ENCODE measurements at places on chromosomes 7 and 10. TPM values are rescaled to one million over a fixed set of nuclear protein-coding genes. Genes with fewer than 3 reads are reported as not detected.

CDK14 gene
- 0.40 TPM for total RNA-seq

GRCh38 chr7:134473861-134474291 is 15.0 kb upstream of the AKR1B1 start:
- DNase-seq: no peak
- H3K4me3 ChIP-seq: no peak overlapping the region
- H3K27me3 ChIP-seq: no peaks in the 10 kb centered on the region
- H3K27ac ChIP-seq: no peak overlapping the region
- no peaks in the 10 kb centered on the region for H3K36me3 ChIP-seq

DNA sequence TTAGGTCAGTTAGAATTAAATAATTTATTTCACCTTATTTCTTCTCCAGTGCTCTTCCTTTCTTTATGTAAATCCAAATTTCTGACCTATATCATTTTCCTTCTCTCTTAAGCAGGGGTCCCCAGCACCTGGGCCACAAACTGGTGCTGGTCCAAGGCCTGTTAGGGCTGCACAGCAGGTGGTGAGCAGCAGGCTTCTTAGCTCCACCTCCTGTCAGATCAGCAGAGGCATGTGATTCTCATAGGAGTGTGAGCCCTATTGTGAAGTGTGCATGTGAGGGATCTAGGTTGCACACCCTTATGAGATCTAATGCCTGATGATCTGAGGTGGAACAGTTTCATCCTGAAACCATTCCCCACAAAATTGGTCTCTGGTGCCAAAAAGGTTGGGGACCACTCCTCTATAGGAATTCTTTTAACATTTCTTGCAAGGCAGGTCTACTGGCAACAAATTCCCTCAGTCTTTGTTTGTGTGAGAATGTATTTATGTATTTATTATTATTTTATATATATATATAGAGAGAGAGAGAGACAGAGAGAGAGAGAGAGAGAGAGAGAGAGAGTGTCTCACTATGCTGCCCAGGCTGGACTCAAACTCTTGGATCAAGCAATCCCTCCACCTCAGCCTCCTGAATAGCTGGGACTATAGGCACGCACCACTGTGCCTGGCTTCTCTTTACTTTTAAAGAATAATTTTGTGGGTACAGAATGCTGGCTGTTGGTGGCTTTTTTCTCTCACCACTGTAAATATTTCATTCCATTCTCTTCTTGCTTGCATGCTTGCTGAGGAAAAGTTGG is 4.3 kb upstream of the ABCC2 start:
- no peak for DNase-seq
- H3K27me3 ChIP-seq: no peaks in the 10 kb centered on the region
- no peak overlapping the region for H3K4me3 ChIP-seq
- no peak overlapping the region for H3K27ac ChIP-seq
- peaks cover 4% of the 10 kb centered on the region for H3K4me1 ChIP-seq

PRF1 gene
- 0.80 TPM for total RNA-seq

DNA sequence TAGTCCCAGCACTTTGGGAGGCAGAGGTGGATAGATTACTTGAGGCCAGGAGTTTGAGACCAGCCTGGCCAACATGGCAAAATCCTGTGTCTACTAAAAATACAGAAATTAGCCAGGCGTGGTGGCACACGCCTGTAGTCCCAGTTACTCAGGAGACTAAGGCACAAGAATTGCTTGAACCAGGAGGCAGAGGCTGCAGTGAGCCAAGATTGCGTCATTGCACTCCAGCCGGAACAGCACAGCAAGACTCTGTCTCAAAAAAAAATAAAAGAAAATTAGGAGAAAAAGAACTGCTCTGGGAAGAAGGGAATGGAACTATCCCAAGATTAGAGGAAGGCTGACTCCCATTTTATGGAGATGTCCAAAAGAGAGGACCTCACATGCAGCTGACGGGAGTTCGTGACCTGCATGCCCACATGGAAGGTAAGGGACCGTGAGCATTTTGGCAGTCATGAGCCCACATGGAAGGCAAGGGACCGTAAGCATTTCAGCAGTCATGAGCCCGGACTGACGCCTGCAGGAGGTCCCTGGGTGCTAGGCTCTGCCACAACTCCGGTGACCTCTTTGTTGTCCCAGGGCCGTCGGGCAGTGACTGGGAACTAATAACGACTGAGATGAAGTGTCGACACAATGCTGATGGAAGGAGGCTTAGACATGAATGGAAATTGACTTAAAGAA is 18.6 kb upstream of the GTPBP4 start:
- H3K36me3 ChIP-seq: no peaks in the 10 kb centered on the region
- H3K27me3 ChIP-seq: no peaks in the 10 kb centered on the region
- H3K27ac ChIP-seq: no peak overlapping the region
- H3K4me1 ChIP-seq: peaks cover 3% of the 10 kb centered on the region

GRCh38 chr7:129292861-129293260 is 68.0 kb downstream of the AHCYL2 start:
- no peaks in the 10 kb centered on the region for H3K36me3 ChIP-seq
- no peaks in the 10 kb centered on the region for H3K4me1 ChIP-seq
- H3K27me3 ChIP-seq: no peaks in the 10 kb centered on the region
- H3K4me3 ChIP-seq: no peak overlapping the region

DNA sequence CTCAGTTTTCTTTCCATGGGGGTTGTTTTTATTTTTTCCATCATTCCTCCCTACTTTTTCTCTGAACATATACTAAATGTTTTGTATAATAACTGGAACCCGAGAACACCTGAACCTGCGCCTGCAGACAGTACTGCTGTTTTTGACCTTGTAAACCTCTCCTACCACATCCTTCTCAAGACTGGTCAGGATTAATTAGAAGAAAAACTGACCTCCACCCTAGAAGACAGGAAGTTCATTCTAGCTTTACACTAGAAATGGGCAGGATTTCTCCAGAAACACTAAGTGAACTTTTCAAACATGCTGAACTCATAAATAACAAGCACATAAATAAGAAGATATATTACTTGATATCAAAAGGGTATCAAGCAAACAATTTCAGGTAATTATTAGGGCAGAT is 751 bp upstream of the HYCC1 start:
- H3K36me3 ChIP-seq: no peaks in the 10 kb centered on the region
- H3K27me3 ChIP-seq: peaks cover 14% of the 10 kb centered on the region
- H3K4me1 ChIP-seq: peaks cover 12% of the 10 kb centered on the region
- no peak for DNase-seq
- H3K27ac ChIP-seq: no peak overlapping the region
- no peak overlapping the region for H3K4me3 ChIP-seq

GRCh38 chr10:119348106-119348505 is 140.7 kb downstream of the GRK5 start:
- H3K27ac ChIP-seq: no peak overlapping the region
- no peaks in the 10 kb centered on the region for H3K27me3 ChIP-seq
- no peak for DNase-seq
- H3K36me3 ChIP-seq: no peaks in the 10 kb centered on the region
- H3K4me3 ChIP-seq: no peak overlapping the region

DNA sequence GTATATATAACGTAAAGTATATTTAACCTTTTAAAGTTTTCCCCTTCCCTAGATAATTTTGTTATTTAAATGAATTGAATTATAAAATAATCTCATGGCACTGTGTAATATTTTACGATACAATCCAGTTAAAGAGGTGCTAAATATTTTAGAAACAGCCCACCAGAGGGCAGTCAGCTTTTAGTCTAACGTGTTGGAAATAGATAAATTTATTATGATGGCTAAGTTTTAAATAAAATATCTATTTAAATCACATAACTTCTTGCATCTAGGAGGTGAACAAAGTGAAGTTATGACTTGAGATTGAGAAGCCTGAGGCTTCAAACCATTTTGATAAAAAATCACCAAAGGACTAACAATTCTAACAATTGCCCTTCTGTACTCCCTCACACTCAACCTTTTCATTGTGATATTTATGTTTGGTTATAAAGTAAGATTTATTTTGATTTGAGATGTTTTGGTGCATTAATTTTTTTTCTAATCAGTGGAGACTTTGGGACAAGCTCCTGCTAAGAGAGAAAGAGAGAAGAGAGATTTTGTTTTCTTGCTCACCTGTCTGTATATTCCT is 171.5 kb upstream of the SP4 start:
- H3K27ac ChIP-seq: no peak overlapping the region
- no peaks in the 10 kb centered on the region for H3K4me1 ChIP-seq
- no peak overlapping the region for H3K4me3 ChIP-seq
- H3K27me3 ChIP-seq: peaks cover 70% of the 10 kb centered on the region
- no peaks in the 10 kb centered on the region for H3K36me3 ChIP-seq

- no peaks in the 10 kb centered on the region for H3K36me3 ChIP-seq
- no peak overlapping the region for H3K27ac ChIP-seq
- H3K4me3 ChIP-seq: no peak overlapping the region
- H3K4me1 ChIP-seq: no peaks in the 10 kb centered on the region
Observed at GRCh38 chr7:44111761-44112160, 7.6 kb downstream of the AEBP1 start.

DNA sequence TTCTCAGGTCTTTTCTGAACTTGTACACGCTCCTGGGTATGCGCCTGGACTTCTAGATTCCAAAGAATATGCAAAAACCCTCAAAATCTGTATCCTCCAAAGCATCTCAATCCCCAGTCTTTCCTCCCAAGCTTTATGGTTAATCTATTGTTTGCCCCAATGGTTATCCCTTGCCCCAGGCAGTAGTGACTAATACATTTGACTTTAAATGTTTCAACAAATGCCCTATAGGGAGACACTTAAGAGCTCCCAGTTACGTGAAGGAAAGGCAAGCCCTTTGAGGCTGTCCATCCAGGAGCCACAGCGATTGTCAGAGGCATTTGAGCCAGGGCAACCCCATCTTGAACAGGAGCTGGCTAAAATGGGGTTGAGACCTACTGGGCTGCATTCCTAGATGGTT is 12.7 kb upstream of the FOXL3 start:
- no peak for DNase-seq
- no peaks in the 10 kb centered on the region for H3K4me1 ChIP-seq
- H3K27me3 ChIP-seq: no peaks in the 10 kb centered on the region
- H3K27ac ChIP-seq: no peak overlapping the region
- no peaks in the 10 kb centered on the region for H3K36me3 ChIP-seq

DNA sequence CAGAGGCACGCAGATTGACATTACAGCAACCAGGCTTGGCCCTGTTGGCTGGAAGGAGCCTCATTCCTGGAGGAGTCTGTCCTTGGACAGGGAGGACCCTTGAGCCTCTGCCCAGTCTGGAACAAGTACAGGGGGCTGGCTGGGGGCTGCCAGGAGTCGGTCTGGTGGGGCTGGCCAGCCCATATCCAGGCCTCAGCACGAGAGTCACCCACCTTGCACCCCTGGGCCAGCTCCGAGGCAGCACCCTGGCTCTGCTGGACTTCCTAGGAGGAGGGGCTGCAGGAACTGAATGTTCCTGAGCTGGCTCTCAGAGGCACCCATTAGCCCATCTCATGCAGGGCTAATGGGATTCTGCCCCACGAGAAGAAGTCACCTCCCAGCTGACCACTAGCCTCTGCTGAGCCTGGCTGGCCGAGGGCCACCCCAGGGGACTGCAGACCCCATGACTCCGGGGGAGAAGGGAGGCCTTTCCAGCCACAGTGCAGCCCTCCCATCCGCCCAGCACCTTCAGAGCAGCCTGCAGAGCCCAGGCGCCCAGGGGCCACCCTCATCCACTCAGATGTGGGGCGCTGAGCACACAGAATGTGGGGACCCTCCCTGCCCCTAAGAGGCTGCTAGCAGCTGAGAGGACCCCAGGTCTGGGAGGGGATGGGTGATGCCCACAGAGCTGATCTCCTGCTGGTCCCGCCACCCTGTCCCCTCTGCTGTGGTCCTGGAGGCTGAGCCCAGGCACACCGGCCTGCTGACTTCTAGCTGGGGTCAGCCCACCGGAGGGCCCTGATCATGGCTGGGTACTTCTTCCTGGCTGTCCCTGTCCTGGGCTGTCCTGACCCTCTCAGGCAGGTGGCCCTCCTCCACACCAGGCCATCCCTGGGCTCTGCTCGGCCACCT is 14.8 kb upstream of the INPP5A start:
- H3K36me3 ChIP-seq: no peaks in the 10 kb centered on the region
- peak; percentile 6 for DNase-seq
- H3K27me3 ChIP-seq: peaks cover 4% of the 10 kb centered on the region
- no peak overlapping the region for H3K4me3 ChIP-seq
- peaks cover 28% of the 10 kb centered on the region for H3K4me1 ChIP-seq

TNRC18 gene
- total RNA-seq: 91.2 TPM

ZP3 gene
- total RNA-seq: 3.4 TPM

DNA sequence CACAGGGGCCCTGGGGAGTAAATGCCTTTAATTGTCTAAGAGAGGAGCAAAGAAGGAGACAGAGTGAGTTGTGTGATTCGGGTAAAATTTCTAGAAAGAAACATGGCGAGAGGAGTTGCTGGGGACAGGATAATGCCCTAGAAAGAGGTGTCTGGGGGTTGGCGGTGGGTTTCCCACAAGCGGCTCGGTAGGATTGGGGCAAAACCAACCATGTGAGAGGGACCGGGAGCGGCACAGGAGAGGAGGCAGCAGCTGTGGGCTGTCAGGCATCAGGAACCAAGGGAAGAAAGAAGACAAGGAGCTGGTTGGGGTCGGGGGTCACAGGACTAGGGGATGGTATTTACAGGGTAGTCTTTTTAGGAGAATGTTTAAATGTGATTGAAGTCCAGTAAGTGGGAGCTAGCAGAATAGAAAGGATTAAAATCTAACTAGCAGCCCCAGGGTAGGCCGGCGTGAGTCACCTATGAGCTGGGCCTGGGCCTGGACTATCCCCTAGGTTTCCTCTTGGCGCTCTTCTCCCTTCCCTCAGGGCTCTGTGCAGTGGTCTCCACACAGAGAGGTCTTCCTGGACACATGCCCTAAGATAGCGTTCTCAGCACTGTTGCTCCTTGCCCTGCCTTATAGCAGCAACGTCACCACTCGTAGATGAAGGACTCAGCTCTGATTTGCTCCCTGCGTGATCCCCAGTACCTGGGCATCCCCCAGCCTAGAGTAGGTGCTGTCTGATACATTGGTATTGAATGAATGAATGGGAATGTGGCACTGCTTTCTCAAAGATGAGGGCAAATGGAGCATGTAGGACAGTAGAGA is 32.6 kb downstream of the IKZF1 start:
- no peaks in the 10 kb centered on the region for H3K27me3 ChIP-seq
- H3K4me3 ChIP-seq: no peak overlapping the region
- no peak for DNase-seq
- no peaks in the 10 kb centered on the region for H3K36me3 ChIP-seq

DNA sequence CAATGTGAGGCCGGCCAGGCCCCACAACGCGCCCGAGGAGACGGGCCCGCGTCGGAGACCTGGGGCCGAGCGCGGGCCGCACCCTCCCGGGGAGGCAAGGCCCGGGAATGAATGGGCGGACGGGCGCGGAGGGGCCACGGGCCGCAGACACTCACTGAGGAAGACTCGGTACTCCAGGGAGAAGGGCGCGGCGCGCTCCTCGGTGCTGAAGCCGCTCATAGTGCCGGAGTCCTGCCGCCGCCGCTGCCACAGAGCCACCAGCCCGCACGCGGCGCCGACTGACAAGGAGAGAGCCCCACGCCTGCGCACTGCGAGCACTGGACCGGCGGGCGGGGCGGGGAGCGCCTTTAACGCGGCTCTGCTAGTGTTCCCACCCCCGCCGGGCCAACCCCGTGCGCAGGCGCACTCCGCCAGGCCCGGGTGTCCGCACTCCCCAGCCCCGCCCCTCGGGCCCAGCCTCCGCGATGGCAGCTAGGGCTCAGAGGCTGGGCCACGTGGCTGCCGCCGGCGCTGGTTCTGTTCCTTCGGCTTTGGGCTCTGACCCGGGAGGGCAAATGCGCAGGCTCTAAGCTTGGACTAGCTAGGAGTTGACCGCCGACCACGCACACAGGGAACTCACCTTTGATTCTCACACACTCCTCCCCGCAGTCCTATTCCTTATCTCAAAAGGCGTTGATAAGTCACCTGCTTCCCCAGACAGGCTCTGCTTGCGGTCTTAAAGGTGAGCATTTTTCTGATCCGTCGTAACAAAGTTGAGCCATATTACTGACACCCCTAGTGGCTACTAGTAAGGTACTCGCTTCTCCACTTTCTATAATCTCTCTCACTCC is at the start of gene PPA1:
TSS of gene PPA1 (minus strand) at position 321 of the 830 bp plus-strand sequence. CDS start at position 219, 102 bp downstream.
- no peaks in the 10 kb centered on the region for H3K4me1 ChIP-seq
- H3K27me3 ChIP-seq: no peaks in the 10 kb centered on the region
- H3K36me3 ChIP-seq: no peaks in the 10 kb centered on the region

SNX8 gene
- total RNA-seq: 11.3 TPM

SPDYE5 gene
- total RNA-seq: not detected
